Dermis microvascular lymphatic vessel endothelial cell (primary cell): ENCODE measurements at places on chromosomes 4 and X.

GRCh38 chrX:111467896-111468295, 43.5 kb upstream of the SERTM2 start:
- DNase-seq, result no peak

DNA sequence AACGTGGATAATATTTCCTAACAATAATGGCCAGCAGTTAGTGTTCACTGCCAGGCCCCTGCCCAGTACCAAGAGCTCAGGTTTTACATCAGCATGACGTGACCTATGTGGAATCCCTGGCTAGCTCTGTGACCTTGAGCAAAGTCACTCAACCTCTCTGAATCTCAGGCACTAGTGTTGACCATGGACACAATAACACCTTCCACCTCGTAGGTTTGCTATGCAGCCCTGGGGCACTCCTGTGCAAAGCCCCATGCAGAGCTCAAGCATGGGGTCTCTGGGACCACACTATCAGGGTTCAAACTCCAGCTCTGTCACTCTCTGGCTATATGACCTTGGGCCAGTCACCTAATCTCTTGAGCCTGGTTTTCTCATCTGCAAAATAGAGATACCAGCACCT, 38.7 kb upstream of the MSX1 start:
- DNase-seq, result no peak

GRCh38 chrX:2374086-2374485, 126.7 kb downstream of the DHRSX start:
- DNase-seq, result no peak

- no peak for DNase-seq
Measured at GRCh38 chr4:186981161-186981560, 257.5 kb upstream of the FAT1 start.

DNA sequence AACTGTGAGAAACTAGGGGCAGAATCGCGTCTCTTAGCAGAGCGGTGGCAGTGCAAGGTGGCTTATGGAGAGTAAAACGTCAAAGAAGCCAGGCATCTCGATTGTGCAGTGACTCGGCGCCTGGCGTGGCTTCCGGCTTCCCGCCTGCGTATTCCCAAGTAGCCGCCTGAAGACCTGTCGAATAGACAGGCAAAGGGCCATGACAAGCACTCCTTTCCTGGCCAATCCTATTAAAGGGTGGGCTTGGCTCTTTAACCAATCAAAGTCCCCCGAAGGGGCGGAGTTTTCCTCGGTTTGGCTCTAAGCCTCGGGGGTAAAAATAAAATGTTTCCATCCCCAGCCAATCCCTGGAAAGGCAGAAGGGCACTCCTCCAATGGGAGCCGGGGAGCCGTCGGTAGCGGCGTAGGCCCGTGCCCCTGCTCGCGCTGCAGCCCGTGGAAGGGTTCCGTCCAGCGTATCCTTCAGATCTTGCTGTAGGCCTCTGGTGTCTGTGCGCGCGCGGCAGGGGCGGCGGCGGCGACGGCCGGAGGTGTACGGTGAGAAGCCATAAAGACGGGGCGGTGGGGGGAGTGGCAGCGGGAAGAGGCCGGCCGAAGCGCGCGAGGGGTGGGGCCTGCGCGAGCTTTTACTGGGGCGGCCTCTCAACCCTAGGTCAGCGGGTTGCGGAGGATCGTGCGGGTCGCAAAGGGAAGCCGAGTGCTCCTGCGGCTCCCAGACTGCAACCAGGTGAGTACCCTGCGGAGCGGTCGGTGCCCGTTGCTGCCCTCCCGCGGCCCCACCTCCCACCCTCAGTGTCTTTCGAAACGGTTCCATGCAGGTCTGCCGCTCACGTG, at the start of gene KANTR:
KANTR (plus strand) TSS at position 395 of the 834 bp plus-strand sequence. CDS start 30,131 bp downstream, outside the sequence.
- DNase-seq, result peak; percentile 86

GRCh38 chr4:5993876-5994811, 24.1 kb downstream of the C4orf50 start:
- DNase-seq, result no peak

- no peak for DNase-seq
Measured at GRCh38 chr4:81647388-81647787, 175.7 kb upstream of the RASGEF1B start.

DNA sequence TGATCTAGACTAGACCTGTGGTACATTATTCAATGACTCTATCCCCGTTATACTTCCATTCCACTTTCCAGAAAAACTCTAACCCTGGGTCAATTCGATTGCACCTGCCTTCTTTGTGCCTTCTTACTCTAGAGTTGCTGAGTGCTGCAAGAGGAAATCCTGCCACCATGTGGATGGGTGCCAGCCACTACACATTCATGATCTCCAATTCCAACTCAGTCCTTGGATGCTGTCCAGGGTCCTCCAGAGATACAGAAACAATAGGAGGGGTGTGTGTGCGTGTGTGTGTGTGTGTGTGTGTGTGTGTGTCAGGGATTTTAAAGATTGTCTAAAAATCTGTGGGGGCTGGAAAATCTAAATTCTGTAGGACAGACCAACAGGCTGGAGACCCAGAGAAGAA, 42.9 kb upstream of the INTS6L start:
- DNase-seq, result peak; percentile 85

DNA sequence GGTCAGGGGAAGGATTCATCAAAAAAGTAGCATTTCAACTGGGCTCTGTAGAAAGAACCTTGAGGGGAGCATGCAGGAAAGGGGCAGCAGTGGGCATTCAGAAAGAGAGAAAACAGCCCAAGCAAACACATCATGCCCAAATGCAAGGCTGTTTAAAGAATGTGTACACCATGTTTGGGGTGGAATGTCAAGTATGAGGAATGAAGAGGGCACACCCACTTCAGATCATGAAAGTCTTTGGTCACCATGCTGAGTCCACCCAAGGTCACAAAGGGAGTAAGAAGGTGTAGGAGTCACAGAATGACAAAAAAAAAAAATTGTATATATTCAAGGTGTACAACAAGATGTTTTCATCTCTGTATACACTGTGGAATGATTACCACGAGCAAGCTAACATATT, 9.4 kb downstream of the S100G start:
- DNase-seq, result no peak

DNA sequence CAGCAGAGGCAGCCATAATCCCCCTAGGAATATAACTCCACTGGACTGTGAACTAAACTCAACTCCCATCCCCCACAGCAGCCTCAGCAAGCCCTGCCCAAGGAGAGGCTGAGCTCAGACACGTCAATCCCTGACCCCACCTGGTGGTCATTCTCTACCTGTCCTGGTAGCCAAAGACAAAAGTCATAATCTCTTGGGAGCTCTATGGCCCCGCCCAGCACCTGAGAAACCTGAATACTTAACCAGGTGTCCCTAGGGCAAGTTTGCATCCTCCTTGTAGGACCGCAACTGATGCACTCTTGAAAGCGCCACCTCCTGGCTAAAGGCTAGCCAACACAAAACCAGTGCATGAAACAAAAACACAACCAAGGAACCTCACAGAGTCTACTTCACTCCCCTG, 18.4 kb downstream of the CT47B1 start:
- DNase-seq, result peak; percentile 3

GRCh38 chr4:57083090-57083489, 27.1 kb downstream of the IGFBP7 start:
- DNase-seq, result no peak

DNA sequence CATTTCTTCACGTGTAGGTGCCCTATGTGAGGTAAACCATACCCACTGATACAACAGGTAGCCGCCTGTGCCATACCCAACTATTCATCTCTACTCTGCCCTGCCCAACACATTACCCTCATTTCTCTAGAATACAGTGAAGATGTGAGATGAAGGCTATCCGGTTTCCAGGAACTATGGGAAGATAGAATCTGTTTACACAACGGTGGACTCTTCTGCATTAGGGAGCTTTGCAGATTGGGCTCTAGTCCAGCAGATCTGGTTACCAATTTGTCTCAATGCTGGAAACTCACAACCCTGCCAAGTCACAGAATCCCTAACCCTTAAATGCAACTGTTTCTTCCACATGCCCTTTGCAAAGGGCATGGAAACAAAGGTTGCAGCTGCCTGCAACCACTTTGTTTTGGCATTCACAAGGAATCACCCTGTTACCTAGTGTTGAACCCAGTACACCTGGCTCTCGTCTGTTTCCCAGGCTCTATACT, 6.4 kb upstream of the SLAIN2 start:
- no peak for DNase-seq

DNA sequence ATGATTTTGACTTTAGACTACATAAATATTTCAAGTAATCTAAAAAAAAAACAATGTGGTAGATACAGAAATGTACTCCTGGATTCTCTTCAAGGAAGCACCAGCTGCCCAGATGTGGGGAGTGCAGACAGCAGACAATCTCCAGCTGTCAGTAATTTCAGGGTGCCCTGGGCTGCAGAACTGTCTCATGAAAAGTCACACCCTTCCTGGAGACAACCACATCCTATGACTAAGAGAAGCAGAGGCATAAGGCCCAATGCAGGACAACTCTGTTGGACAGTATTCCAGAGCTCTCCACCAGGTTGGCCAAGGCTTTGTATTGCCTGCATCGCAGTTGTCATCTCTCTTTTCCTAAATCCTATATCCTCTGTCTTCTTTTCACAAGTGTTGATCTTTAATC, 34.4 kb upstream of the BLTP1 start:
- no peak for DNase-seq

GRCh38 chr4:182019148-182019652, 224.0 kb upstream of the TENM3 start:
- DNase-seq, result no peak

GRCh38 chr4:5469861-5470260, 238.5 kb downstream of the EVC2 start:
- DNase-seq, result no peak

GRCh38 chrX:43448688-43449087, 207.4 kb upstream of the MAOA start:
- DNase-seq, result no peak

DNA sequence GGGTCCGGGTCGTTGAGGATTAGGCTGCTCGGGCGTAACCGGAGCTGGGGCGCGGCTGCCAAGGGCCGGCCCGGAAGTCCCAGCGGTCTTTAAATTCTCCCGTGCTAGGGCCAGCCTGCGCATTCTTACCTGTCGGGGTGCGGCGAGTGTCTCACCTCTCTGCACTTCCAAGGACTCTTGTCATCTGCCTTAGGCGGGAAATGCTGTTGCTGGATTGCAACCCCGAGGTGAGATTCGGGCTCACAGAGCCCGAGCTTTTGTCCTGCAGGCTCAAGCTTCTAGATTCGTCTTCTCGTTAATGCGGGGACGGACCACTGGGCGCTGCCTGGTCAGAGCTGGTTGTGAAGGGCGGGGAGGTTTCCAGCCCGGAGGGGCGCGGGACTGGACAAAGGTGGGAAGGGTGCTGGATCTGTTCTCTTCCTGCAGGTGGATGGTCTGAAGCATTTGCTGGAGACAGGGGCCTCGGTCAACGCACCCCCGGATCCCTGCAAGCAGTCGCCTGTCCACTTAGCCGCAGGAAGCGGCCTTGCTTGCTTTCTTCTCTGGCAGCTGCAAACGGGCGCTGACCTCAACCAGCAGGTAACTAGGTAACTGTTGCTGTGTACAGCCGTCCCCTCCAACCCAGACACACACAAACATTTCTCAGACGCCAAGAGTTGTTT, at the start of gene ANKRD37:
ANKRD37 (plus strand) TSS at position 118 of the 662 bp plus-strand sequence; CDS start at position 201, 83 bp downstream.
- peak; percentile 88 for DNase-seq

DNA sequence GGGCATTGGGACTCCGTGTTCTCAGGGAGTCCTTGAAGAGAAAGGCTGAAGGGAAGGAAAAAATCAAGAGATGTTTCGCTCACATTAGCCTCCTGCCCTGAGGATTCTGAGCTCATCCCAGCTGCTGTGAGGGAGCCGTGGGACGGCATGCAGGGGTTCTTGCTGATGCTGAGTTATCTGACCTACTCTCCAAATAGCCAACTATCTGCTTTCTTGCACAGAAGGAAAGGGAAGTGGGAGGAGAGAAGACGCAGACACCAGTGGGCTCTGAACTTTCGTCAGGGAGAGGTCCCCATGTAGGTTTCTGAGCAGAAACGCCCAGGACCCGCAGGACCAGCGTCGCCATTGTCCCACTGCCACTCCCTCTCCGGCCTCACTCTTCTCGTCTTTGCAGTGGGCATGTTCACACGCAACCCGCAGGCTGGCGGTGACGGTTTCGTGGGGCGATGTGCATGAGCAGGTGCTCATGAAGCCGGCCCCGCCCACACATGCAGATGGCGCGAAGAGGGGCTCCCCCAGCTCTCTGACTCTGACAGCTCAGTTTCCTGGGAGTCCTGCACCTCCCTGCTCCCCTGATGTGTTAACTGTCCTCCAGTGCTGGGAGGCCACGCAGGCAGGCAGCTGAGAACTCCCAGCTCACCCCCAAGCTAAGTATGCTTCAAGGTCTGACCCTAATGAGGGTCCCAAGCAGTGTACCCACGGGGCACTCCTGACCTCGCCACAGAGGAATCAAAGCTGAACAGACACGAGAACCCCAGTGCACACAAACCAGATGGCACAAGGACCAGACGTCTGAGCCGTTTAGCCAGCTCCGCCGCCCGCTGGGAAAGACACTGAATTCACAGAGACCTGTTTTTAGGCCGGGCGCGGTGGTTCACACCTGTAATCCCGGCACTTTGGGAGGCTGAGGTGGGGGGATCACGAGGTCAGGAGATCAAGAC, 13.6 kb upstream of the ABLIM2 start:
- no peak for DNase-seq

- DNase-seq, result no peak
Measured at GRCh38 chr4:4914965-4915845, 55.7 kb downstream of the MSX1 start.

- DNase-seq, result peak; percentile 58
Measured at GRCh38 chrX:49166914-49167739, 4.6 kb downstream of the MAGIX start.

GRCh38 chr4:129239088-129239487, 143.1 kb downstream of the C4orf33 start:
- no peak for DNase-seq

DNA sequence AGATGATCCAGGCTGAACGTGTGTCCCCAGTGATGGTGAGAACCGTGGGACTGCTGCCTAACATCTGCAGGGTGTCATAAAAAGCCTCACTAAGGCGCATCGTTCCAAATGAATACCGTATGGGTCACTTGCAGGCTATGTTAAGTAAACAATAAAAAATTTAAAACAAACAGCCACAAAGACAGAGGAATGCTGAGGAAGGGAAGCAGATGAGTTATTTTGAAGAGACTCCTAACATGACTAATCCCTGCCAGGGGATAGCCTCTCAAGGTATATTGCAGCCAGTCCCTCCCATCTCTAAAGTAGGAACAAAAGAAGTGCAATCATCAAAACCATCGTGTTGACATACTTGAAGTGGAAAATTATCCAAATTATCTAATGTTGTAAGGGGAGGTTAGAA, 83.8 kb downstream of the UNC5C start:
- no peak for DNase-seq

DNA sequence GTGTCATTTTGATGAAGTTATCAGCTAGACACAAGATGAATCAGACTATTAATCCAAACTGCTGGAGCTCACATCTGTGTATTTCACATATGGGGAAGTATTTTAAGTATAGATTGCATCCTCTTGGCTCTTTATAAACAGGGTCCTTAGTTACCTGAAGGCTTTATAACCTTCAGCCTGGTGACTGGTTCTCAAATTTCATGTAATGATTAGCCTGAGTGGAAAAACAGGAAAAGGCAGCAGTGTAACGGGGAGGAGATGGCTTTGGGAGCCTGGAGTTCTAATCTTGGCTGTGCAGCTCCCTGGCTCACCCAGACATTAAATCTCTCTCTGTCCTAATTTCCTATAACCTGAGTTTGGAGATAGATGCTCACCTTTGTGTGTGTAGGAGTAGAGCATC, 103.8 kb upstream of the HPF1 start:
- no peak for DNase-seq
